ENCODE measurements at places on chromosomes 5 and 9. TPM values are rescaled to one million over a fixed set of nuclear protein-coding genes. Genes with fewer than 3 reads are reported as not detected.

The CCDC192 gene
- not detected for total RNA-seq

GRCh38 chr9:14209399-14210345 lies 104.3 kb downstream of the NFIB start:
- H3K27me3 ChIP-seq: no peaks in the 10 kb centered on the region
- H3K4me1 ChIP-seq: no peaks in the 10 kb centered on the region
- no peak overlapping the region for H3K4me3 ChIP-seq
- no peak overlapping the region for H3K27ac ChIP-seq
- no peak for DNase-seq

The CTNNAL1 gene
- 13.3 TPM for total RNA-seq

The LCN9 gene
- total RNA-seq: not detected

The CDC20B gene
- total RNA-seq: 0.18 TPM

GRCh38 chr9:34651321-34651720 lies 664 bp upstream of the IL11RA start:
- H3K27me3 ChIP-seq: no peaks in the 10 kb centered on the region
- H3K4me3 ChIP-seq: no peak overlapping the region
- H3K27ac ChIP-seq: no peak overlapping the region
- no peak for DNase-seq

DNA sequence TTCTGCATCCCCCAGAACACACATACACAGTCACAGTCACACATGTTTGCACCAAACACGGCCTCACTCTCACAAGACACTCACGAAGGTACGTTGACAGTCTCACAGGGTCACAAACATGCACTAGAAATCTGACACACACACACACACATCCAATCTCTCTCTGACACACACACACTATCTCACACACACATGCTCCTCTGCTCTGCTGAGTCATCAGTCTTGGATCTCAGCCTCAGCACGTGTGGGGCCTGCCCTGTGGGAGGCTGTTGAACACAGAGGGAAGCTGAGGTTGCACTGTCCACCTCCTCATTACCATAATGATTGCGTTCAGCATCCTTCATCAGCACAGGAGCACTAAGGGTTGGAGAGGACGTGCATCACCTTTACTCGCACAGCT lies 188.8 kb downstream of the MTRR start:
- H3K4me3 ChIP-seq: no peak overlapping the region
- H3K27me3 ChIP-seq: no peaks in the 10 kb centered on the region
- no peaks in the 10 kb centered on the region for H3K36me3 ChIP-seq

The PBX3 gene
- total RNA-seq: 15.9 TPM

The PRDM9 gene
- not detected for total RNA-seq

- no peak overlapping the region for H3K4me3 ChIP-seq
- no peaks in the 10 kb centered on the region for H3K27me3 ChIP-seq
- no peak for DNase-seq
- no peaks in the 10 kb centered on the region for H3K4me1 ChIP-seq
- H3K36me3 ChIP-seq: no peaks in the 10 kb centered on the region
- no peak overlapping the region for H3K27ac ChIP-seq
Observed at GRCh38 chr5:108836492-108836891, 88.8 kb downstream of the FER start.

GRCh38 chr5:180825768-180826525 lies 23.3 kb upstream of the MGAT1 start:
- H3K27ac ChIP-seq: no peak overlapping the region
- H3K4me3 ChIP-seq: no peak overlapping the region
- no peaks in the 10 kb centered on the region for H3K27me3 ChIP-seq
- H3K4me1 ChIP-seq: peaks cover 31% of the 10 kb centered on the region
- peaks cover 22% of the 10 kb centered on the region for H3K36me3 ChIP-seq

The CA9 gene
- total RNA-seq: 1.2 TPM

The EPB41L4B gene
- 0.08 TPM for total RNA-seq

The BRD8 gene
- total RNA-seq: 62.9 TPM

The C9orf57 gene
- not detected for total RNA-seq

The INSL6 gene
- not detected for total RNA-seq

DNA sequence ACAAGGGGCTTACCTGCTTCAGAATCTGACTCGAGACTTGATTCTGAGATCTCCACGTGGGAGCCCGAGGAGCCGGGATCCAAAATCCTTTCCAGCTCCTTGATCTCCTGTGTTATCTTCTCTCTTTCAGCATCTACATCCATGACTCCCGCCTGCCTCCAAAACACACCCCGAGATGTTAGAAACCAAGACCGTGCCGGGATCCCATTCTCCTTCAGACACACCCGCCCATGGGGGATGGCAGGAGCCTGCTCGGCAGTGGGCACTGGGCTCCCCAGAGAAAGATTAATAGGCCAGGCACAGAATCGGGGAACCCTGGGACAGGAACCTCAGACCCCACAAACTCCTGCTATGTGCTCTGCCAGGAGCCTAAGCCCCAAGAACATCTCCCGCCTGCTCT lies 1.7 kb downstream of the SNAPC4 start:
- H3K27me3 ChIP-seq: no peaks in the 10 kb centered on the region
- peak overlapping the region; percentile 83 for H3K4me3 ChIP-seq
- H3K4me1 ChIP-seq: peaks cover 41% of the 10 kb centered on the region
- no peak for DNase-seq
- H3K27ac ChIP-seq: no peak overlapping the region

The TAF1L gene
- 0.05 TPM for total RNA-seq

GRCh38 chr5:27093279-27093678 lies 54.9 kb upstream of the CDH9 start:
- no peaks in the 10 kb centered on the region for H3K4me1 ChIP-seq
- H3K4me3 ChIP-seq: no peak overlapping the region
- no peak overlapping the region for H3K27ac ChIP-seq
- no peak for DNase-seq
